ENCODE measurements at places on chromosomes 2 and 18.

- no peak for DNase-seq
These were observed 83.7 kb downstream of the TANC1 start for GRCh38 chr2:159052157-159052601.

DNA sequence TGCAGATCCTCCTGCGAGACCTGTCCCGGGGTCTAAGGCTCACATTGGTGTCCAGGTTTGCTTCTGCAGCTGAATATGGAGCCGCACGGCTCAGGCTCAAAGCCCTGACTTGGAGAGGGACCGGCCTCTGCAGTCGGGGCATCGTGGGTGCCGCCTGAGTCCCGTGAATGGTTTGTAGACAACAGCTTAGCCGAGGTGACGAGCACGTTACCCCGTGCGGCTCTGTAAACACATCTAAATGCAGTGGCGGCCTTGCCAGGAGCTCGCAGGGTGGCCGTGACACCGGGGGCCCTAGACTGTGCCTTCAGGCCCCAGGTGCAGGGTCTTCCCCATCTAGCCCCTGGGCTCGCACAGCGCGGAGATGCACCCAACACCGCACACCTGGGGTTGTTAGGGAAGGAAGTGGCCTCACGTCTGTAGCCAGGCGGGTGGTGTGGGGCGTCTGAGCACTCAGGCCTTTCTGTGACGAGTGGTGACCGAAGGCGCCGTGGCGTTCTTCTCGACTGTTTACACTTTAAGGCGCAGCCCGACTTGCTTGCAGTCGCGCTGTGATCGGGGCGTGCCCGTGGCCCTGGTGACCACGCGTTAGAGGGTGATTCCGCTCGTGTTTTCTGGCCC lies 91.6 kb downstream of the NFATC1 start:
- DNase-seq, result no peak

GRCh38 chr2:1628893-1629292 lies 115.4 kb downstream of the PXDN start:
- no peak for DNase-seq

GRCh38 chr2:25977768-25978167 lies 4.5 kb downstream of the KIF3C start:
- DNase-seq, result no peak

DNA sequence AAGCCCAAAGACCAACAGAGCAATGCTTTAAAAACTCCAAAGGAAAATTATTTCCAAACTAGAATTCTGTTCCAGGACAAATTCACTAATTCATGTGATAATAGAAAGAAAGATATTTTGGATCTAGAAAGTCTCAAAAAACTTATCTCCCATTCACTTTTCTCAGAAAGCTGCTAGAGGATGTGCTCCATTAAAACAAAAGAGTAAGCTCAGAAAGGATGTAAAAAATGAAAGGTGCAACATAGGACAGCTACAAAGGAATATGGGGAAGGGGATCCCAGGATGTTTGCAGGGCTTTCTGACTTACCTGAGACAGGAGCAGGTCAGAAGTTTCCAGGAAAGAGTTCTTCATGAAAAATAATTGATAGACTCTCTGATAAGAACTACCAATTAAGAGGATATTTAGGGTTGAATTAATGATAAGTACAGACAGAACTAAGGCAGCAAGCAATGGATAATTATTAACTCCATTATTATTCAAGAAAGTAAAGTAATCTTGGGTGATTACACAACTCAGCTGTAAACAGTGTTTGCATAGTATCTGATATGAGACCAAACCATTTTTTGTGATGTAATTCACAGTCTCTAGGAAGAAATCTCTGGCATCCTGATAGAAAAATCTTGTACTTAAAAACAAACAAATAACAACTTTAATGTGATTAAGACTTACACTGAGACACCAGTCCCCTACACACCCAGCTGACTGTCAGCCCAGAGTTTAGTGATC lies 20.9 kb downstream of the LYG1 start:
- DNase-seq, result no peak

GRCh38 chr2:142285480-142285879 lies 154.7 kb upstream of the LRP1B start:
- DNase-seq, result no peak

- no peak for DNase-seq
These were observed 54.1 kb downstream of the SPRED2 start for GRCh38 chr2:65378290-65378689.

DNA sequence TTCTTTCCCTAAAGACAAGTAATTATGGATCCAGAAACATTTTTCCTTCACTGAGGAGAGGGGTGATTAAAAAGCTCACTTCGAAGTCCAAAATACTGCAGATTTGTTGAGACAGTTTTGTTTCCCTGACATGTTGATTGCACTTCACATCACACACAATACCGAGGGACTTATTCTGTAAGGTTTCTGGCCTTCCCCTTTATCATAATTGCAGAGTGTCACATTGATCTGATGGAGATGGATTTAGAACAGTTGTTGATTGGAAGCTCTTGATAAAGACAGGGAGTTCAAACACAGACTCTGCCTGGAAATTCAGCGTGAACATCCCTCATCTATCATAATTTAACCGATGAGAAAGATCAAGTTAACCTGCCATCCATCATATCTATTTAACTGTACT lies 163.6 kb downstream of the PTPRM start:
- DNase-seq, result no peak

DNA sequence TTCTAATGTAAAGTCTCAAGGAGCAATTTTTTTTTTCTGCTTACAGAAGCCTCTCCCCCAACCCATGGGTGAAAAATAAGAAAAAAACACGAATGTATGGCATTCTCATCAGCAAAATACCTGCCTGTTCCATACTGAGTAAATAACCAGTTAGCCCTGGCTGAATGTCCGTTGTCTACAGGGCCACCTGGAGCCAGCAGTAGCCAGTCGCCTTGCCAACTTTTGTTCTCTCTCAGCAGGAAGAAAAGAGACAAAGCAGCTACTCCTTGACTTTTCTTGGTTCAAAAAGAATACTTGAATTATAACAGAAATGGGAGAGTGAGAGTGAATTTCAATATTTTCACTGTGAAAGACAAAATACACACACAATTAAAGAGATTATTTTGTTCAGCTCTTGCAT lies 532.9 kb upstream of the CRIM1 start:
- DNase-seq, result no peak

DNA sequence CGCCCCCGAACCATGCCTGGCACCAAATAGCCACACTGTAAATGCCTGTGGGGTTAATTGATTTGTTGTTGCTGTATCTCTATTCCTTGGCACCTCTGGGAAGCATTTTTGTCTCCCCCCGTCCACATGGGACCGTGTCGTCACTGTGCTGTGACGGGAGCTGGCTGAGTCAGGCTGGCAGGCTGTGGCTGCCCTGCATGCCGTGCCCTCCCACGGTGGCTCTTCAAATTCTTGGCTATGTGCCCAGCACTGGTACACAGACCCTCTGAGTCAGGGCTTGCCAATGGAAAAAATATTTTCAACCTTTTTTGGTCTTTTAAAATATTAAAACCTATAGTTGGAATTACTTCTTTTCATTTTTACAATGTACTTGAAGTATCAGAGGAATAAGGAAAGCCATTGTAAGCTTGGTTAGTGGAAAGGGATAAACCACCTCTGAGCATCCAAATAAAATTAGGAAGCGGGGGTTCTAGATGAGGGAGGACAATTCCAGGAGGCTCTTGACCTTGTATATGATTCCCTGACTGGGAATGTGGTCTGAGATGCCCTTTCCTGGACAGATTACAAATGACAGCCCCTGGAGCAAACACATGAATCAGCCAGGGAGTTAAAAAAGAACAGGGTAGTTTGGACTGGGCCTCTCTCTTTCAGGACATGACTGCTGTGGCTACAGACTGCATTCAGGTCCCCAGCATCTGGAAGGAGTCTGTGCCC lies 59.4 kb downstream of the DGKD start:
- peak; percentile 45 for DNase-seq

- no peak for DNase-seq
These were observed 1609.3 kb upstream of the ZEB2 start for GRCh38 chr2:146129231-146129630.

DNA sequence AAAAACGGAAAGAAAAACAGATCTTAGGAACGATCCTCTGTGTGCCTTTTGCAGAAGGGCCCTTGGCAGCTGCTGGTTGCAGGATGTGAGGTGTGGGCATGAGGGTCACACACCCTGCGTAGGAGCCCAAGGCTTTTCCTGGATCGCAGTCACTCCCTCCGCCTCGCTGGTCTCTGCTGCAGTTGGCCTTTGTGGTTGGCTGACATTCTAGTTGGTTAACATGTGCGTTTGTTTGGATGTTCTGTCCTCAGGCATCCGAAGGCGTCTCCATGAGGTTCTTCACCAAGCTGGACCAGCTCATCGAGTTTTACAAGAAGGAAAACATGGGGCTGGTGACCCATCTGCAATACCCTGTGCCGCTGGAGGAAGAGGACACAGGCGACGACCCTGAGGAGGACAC lies 61.7 kb downstream of the INPP5D start:
- no peak for DNase-seq

DNA sequence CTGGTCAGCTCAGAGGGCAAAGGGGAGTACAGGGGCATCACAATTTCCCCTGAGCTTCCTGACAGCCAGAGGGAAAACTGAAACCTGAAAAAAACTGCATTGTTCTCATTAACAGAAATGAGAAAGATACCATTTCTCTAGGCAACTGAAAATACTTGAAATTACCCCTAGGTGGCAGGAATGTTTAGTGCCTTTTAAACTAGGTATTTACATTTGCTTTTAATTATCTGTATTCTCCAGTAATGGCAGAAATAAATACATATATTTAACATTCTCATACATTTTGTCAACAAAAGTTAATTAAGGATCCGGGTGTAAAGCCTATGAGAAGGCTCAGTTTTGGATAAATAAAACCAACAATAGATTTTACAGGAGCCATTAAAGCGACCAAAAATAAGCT lies 34.5 kb downstream of the RPL31 start:
- DNase-seq, result peak; percentile 26

- no peak for DNase-seq
These were observed 361.7 kb upstream of the ACVR2A start for GRCh38 chr2:147482916-147483669.

GRCh38 chr18:37729716-37730115 lies 164.1 kb upstream of the CELF4 start:
- no peak for DNase-seq

GRCh38 chr2:106892048-106892447 lies 6.1 kb upstream of the ST6GAL2 start:
- DNase-seq, result no peak
